Activated CD8-positive, alpha-beta memory T cell treated with anti-CD3 and anti-CD28 coated beads, Interleukin-2, amount 10 ng/mL, durations not matched to agents 7 days and 5 days (primary cell): ENCODE measurements at places on chromosomes 1 and 21. TPM values are rescaled to one million over a fixed set of nuclear protein-coding genes. Genes with fewer than 3 reads are reported as not detected.

- DNase-seq = no peak
Measured at GRCh38 chr1:183302452-183303322, 115.5 kb downstream of the NMNAT2 start.

The PRRX1 gene
- not detected for total RNA-seq

GRCh38 chr1:17193222-17194132, 11.5 kb upstream of the PADI1 start:
- no peak for DNase-seq

The PGBD5 gene
- not detected for total RNA-seq

- no peak for DNase-seq
Measured at GRCh38 chr1:63268876-63269275, 53.5 kb upstream of the FOXD3 start.
